ENCODE measurements at places on chromosomes 3 and 15.
A peak's percentile ranks its signal among the peaks of the same experiment; 100 is the strongest.

GRCh38 chr3:14216257-14217048, 37.8 kb downstream of the LSM3 start:
- DNase-seq = peak; percentile 23

- no peak for DNase-seq
Observed at GRCh38 chr15:97168704-97169475, 791.6 kb upstream of the ARRDC4 start.

DNA sequence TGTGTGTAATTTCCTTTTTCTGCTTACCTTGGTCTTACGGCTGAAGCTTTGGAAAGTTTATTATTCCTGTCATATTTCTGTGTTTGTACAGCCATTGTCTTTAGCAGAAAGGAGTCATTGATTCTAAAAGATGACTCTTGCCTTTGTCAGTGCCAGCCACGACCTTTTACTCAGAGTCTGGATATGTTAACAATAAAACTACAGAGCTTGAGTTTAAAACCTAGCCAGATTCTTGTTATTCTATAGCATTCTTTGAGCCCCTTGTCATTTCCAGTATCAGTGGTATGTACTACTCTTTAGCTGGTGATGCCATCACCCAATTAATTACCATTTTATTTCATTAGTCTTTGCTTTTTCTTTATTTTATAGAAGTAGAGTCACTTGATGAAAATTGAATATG, 142.4 kb downstream of the TCF12 start:
- DNase-seq = no peak

- DNase-seq = no peak
Observed at GRCh38 chr3:59663076-59663850, 613.4 kb upstream of the CFAP20DC start.

GRCh38 chr3:160091441-160091840, 102.8 kb downstream of the IL12A start:
- no peak for DNase-seq

- no peak for DNase-seq
Observed at GRCh38 chr3:135558150-135558783, 407.3 kb upstream of the PPP2R3A start.

DNA sequence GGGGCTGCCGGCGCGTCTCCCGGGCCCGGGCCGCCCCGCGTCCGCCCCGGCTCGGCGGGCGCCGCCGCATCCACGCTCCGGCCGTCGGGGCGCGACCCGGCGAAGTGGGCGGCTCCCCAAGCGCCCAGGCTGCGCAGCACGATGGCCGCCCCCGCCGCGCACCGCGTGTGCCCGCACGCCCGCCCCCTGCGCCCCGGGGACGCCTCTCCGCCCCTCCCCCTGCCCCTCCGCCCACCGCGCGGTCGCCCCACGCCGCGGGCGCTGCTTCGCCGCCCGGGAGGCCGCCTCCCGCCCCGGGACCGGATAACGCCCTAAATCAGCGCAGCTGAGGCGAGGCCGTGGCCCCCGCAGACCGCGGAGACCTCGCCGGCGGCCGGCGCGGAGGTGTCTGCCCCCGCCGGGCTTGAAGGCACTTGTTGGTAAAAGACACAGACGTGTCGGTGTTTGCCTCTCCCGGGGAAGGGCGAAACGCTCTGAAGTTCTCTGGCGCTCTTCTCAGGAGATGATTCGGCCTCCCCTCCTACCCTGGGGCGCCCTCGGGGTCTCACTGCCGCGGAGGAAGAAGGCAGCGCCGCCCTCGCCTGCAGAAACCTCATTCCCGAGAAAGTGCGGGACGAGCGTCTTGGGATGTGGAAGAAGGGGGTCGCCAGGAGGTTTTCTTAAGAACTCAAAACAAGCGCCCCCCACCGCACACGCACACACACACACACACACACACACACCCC, at the start of gene BNC1:
TSS of gene BNC1 (minus strand) at position 106 of the 725 bp plus-strand sequence. CDS start at position 70, 36 bp downstream.
- no peak for DNase-seq

GRCh38 chr3:110384601-110385000, 687.0 kb upstream of the NECTIN3 start:
- no peak for DNase-seq

- no peak for DNase-seq
Observed at GRCh38 chr3:125332504-125332903, 42.6 kb downstream of the ZNF148 start.

DNA sequence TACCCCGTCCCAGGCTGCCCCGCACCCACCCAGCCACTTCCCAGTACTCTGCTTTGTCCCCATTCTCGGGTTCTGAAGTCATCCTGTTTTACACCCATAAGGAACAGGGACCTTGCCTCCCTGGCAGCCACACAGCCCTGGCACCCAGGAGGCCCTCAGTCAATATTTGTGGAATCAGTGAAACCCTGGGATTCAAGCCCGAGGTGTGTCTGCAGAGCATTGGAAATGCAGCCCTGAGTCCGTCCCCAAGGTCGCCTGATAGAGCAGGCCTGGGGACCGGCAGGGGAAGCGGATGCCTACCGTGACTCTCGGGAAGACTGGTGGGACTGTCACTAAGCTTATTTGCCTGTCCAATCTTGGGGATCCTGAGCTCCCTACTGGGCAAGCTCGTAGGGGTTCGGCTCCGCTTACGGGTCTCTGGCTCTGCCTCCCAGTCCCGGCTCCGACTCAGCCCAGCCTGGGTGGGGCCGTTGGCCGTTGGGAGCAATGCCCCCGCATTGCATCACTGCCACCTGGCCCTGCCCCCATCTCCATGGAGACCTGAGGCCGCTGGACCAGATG, 64.4 kb upstream of the TAMM41 start:
- DNase-seq = no peak

- no peak for DNase-seq
Observed at GRCh38 chr15:47398594-47398993, 318.7 kb upstream of the SEMA6D start.

GRCh38 chr15:86316726-86317383, 237.2 kb downstream of the AGBL1 start:
- DNase-seq = no peak

DNA sequence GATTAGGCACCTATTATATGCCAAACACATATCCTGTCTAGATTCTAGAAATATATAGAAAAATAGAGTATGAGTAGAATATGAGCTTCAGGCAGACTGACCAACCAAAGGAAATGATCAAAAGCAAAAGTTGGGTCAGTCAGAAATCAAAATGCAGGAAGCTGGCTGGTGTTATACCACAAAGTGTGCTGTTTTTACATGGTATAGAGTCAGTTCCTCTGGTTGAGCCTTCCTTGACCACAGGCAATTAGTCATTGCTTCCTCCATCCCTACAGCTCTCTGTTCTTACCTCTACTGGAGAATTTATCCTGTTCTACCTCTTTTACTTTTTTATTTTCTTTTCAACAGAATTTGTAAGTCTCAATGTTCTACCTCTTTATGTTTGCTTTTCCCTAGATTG, 149.8 kb downstream of the TMCO5A start:
- no peak for DNase-seq

- no peak for DNase-seq
Observed at GRCh38 chr15:80906159-80906766, 83.4 kb downstream of the MESD start.

GRCh38 chr3:98971169-98971681, 69.7 kb upstream of the DCBLD2 start:
- DNase-seq = no peak

DNA sequence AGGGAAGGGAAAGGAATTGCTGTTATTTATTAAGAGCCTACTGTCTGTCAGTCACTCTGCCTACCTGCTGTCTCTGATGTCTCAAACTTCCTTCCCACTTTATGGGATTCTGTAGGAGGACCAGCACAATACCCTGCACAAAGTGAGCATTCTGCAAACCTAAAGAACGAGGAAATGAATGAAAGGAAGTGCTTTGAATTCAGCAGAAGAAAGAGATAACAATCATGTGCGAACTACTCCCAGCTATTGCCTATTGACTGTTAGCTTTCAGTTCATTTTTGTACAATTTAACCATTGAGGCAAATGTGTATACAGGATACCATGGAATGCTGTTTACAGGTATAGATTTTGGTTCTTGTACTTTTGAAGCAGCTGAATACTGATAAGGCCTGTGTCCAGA, 66.8 kb downstream of the CMSS1 start:
- no peak for DNase-seq

DNA sequence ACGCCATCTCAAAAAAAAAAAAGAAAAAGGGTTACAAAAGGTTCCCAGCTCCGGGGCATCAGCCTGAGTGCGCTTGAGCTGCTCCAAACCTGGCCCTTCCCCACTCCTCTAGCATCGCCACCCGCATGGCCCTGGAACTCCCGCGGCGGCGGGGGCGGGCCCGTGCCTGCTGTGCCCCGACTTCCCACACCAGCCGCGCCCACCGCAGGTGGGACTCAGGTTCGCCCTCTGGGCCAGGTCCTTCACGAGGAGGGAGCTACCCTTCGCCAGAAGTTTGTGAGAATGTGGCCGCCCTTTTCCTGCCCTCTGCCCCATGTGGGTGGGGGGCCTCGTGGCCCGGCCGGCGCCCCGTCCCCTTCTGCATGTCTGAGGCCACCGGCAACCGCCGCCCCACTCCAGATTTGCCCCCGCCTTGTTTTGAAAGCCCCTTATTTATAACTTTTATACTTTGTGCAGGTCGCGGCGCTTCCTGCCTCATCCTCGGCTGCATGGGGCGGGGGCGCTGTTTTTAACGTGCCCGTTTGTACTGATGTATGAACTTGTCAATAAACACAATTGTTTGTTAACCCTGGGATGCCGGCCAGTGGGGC, 507 bp upstream of the JMJD7 start:
- DNase-seq = no peak

GRCh38 chr3:111802163-111802625, 56.9 kb upstream of the PHLDB2 start:
- DNase-seq = no peak

- DNase-seq = no peak
Observed at GRCh38 chr3:141913150-141913811, 36.8 kb downstream of the ATP1B3 start.

GRCh38 chr15:41954036-41954435, 18.3 kb downstream of the EHD4 start:
- no peak for DNase-seq

GRCh38 chr15:85386261-85386660, 5.9 kb downstream of the AKAP13 start:
- DNase-seq = no peak

- DNase-seq = no peak
Observed at GRCh38 chr3:169836078-169836941, 23.6 kb upstream of the LRRC34 start.

DNA sequence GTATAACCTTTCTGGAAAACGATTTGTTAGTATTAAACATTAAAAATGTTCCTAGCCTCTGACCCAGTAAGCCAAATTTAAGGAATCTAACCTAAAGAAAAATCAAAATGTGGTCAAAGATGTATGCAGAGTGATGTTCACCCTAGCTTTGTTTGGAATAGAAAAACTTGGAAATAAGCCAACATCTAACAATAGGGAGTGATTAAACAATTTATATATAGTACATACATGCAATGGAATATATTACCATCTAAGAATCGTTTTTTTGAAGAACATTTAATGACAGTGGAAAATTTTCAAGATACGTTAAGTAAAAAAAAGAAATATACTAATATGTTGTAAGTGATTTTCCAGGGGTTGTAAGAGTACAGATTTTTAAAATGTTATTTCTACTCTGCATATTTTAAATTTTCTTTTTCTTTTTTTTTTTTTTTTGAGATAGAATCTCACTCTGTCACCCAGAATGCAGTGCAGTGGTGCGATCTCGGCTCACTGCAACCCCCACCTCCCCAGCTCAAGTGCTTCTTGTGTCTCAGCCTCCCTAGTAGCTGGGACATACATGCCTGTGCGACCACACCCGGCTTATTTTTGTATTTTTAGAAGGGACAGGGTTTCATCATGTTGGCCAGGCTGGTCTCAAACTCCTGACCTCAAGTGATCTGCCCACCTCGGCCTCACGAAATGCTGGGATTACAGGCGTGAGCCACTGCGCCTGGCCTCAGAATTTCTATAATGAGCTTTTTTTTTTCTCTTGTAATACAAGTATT, 54.9 kb downstream of the ANP32A start:
- no peak for DNase-seq
